AG09309 (cell line): ENCODE measurements at places on chromosomes 2 and 18.

GRCh38 chr2:85707304-85707703 is 13.1 kb downstream of the GNLY start:
- peak; percentile 70 for DNase-seq

DNA sequence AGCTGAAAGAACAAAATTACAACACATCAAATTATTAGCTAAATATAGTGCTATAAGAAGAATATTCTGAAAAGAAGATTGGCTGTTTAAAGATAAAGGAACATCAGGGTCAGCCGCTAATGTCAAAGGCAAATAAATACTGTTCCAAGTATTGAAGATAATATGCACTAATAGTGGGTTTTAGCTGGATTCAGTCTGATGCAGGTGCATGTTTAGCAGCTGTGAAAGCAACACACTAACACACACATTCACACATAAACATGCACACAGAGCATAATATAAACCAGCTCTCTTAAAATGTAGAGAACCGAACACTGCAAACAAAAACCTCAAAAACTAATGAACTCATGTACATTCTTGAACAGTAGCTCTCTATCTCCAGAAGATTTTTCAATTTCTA is 634.6 kb downstream of the ERBB4 start:
- DNase-seq, result no peak

DNA sequence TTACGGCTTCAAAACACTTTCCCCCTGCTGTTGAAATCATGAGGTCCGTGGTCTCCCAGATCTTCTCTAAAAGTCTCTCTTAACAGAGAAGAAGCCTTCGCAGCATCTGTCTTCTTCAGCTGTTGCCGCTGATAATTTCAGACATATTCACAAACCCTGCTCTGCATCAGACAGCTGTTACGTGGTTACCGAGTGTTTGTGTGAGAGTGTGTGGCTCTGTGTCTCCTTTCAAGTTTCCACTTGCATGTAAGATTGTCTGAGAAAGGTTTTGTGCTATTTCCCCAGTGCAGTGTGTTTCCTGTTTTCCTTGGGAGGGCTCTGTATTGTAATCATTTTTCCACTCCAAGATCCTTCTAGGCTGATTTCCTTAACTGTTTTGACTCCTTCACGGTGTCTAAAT is 32.8 kb downstream of the MAIP1 start:
- DNase-seq, result no peak

DNA sequence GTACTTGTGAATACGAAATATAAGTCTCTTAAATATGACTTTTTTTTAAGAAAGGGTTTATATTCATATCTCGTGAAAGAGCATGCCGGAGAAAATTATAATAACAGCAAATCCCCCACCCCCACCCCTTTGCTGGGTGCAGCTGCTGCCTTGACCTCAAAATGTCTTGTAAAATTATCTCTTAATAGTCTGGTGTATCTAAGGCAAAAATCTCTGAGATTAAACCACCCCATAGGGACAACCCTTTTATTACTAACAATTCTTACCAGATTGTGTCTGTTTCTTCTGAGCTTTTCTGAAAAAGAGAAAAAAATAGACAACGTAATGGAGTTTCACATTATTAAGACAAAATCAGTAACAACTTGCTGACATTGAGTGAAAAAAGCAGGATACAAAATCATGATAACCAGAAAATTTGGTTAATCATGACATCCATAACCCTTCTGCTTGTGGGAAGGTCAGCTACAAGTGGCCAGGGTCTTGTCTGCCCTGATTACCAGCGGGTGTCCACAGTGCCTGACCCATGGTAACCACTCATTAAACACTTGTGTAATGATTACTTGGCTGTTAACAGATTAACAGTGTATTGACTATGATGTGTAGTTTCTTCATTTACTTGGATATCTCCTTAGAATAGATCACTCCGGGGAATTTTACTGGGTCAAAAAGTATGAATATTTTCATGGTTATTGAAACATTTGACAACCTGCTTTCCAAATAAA is 1.5 kb downstream of the STRADB start:
- no peak for DNase-seq

GRCh38 chr18:7622721-7623120 is 55.6 kb downstream of the PTPRM start:
- DNase-seq, result no peak

GRCh38 chr2:192437653-192438052 is 242.9 kb upstream of the TMEFF2 start:
- DNase-seq, result no peak

DNA sequence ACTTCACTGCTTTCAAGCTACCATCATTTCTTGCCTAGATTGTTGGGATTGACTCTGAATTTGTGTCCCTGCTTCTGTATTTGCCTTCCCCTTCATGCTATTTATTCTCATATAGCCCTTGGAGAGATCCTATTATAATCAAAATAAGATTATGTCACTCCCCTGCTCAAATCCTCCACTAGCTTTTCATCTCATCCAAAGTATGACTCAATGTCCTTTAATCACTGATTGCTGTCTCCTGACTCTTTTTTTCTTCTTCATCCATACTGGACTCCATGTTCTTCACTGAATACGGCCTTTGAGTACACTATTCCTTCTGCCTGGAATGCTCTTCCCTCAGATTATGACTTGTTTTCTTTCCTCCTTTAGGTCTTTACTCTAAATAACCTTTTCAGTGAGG is 5.0 kb downstream of the RBKS start:
- no peak for DNase-seq

DNA sequence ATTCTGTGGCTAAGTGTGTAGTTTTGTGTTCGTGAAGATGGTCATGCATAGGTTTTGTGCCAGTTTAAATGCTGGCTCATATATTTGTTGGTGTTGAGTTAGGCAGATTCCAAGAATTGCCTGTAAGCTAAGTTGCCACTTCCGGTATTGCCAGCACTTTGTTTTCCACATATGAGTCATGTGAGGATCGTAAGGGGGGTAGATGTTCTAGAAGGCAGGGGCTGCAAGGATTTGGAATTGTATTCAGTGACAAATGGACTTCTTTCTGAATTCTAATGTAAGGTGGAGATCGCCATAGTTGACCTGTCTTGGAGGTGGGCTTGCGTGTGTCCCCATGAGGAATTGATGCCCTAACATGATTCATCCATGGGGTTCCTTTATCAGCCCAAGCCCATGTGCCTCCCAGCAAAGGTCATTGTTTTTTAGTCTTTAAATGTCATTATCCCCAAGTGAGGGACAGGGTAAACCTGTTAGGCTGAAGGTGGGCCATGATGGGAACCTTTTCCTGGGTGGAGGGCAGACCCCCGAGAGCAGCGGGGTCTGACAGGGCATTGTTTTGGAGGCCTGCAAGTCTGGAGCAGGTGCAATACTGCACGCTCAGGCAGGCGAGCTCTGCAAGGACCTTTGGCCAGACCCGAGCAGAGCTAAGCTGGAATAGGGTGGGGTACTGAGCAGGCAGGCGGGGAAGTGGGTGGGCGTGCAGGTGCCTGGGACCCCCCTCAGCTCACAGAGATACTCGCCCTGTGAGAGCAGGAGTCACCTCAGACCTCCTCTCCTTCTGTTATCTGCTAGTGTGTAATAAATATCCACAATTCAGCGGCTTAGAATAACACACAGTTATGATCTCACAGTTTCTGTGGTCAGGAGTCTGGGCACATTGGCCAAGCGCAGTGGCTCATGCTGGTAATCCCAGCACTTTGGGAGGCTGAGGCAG is 77.4 kb downstream of the LRRFIP1 start:
- DNase-seq, result no peak
